ENCODE measurements at places on chromosomes 7 and 10.

DNA sequence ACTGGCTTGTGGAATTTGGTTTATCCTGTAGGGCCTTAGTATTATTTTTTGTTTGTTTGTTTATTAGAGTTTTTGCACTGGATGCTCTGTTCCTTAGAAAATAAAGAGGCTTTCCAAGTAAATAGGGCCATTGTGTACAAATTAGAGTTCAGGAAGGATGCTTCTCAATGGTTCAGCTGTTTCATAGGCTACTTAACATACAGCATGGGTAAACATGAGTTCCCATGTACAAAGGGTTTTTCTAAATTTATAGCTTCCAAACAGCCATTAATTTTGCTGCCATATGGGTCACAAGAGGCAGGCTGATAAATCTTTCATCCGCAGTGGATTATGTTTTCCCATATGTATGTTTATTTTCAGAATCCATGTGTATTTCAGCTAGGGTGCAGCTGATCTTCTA is 121.6 kb upstream of the WDR11 start:
- DNase-seq: no peak

DNA sequence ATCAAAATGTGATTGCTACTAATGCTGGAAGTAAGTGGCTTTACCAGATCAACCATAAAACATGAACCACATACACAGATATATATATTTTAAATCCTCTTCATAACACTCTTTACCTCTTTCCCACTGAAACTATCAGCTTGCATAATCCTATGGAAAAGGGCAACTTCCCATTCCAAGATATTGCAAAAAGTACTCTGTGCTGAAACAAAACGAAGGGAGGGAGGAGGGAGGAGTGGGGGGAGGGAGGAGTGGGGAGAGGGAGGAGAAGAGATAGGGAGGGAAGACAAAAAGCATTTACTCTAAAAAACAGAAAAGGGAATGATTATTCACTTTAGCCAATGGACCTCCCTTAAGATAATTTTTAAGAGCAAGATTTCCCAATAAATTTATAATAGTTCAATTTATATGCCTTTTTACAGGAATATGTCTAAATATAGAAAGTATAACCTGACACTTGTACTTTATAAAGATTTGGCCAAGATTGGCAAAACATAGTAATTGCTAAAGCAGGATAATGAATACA is 344.8 kb upstream of the NFE2L3 start:
- DNase-seq: no peak

DNA sequence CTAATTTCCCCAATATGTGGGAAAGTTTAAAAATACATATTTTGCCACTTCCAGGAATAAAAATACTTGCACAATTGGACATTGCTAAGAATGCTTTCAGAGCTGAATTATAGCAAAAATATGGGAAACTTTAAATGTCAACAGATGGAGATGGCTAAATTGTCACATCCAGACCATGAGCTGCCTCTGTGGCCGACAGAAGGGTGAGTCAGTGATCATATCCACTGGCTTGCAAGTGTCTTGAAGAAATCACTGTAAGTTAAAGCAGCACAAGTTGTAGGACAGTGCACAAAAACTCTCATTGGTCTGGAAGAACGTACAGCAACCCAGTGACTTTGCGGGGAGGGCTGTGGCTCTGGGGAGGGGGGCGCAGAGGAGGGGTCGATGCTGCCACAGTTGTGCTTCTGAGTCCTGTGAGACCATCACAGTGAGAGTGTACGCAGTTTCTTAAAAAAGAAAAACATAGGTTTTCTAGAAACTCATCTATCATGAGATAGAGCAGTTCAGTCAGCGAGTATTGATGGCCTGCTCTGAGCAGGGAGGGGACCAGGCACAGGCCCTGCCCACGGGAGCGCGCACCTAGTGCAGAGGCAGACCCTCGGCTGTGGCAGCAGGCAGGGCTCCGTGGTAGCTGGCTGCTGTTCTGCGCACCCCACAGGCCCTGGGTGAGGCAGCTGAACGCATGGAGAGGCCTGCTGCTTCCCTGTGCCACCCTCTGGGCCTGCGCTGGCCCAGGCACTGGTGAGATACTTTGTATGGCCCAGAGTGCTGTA is 25.5 kb downstream of the LRRC27 start:
- no peak for DNase-seq

- DNase-seq: no peak
These were observed 213.9 kb upstream of the PPP2R2D start for GRCh38 chr10:131686781-131687420.

DNA sequence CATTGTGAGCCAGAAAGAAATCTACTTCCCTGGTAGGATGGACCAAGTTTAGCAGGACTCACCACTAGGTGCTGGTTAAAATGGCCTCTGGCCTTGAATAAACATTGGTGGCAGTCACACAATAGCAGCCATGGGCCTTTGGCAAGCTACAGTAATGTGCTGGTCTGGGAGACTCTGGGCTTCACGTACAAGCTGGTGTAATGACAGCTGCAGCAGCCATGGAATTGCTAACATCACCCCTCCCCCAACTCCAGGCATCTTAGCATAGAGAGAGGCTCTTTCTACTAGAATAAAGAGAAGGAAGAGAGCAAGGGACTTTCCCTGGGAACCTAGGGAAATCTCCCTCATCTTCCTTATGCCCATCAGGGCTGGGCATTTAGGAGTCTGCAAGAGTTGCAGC is 205.1 kb upstream of the SEMA3A start:
- DNase-seq: no peak

GRCh38 chr7:75951506-75951905 is 36.6 kb downstream of the POR start:
- DNase-seq: peak; percentile 61

DNA sequence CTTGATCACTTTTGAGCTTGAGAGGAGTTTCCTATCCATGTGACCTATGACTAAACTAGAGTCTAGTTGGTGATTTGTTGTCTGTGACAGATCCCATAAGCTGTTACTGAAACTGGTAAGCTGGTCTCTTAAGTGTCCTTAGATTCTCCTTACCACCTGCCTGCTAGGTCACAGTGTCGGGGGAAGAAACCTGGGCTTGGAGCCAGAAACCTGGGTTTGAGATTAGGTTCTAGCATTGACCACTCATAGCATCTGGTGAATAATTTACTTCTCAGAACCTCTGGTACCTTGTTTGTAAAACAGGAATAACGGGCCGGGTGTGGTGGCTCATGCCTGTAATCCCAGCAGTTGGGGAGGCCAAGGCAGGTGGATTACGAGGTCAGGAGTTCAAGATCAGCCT is 21.8 kb upstream of the ITPRID1 start:
- no peak for DNase-seq

GRCh38 chr10:131908151-131908550 is 7.3 kb downstream of the PPP2R2D start:
- DNase-seq: no peak

DNA sequence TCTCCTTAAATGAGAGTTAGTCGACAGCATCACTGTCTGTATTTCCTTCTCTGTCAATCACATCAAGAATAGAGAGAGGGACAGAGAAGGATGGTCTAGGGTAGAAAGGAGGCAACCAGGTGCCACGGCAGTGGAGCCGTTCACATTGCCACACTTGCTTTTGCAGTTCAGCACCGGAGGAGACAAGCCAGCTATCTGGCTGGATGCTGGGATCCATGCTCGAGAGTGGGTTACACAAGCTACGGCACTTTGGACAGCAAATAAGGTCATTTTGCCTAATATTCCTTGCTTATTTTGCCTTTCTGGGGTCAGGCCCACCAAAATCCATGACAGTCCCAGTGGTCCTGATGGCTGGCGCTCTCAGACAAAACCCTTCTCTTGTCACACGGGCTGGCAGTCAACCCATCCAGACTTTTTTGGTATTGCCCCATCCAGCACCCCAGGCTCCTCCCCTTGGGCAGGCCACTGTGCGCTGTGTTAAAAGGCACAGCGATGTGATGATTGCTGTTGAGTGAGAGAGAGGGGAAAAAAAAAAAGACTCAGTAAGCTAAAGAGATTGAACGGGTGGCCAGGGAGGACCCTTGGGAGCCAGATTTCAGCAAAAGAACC is 8.4 kb downstream of the CPA2 start:
- no peak for DNase-seq

DNA sequence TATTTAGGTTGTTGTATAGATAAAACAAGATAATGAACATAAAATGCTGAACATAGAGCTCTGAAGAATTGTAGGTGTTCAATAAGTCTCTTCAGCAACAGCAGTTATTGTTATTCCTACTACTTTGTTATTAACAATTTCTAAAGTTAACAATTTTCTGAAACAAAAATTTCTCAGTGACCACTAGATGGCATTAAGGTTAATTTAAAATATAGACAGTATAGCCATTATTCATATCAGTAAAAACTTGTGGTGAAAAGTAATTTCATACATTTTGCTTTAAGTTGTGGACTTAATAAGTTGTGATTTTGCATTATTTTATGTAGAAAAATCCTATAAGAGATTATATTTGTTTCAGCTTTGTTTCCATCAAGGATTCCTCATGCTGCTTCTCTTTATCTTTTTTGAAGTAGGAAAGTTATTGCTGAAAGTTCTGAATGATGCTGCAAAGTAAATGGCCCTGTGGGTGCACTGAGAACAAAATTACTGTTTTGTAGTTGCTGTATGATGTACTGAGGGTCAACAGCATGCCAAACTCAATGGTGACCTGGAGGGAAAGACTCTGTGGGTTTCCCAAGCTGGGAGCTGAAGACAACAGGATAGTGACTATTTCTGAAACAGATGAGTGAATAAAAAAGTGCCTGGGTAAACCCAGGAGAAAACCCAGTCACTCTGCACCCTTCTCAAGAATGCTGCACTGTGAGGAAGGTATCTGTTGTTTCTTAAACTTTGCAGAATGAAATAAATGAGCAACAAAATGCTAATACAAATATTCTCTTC is 253.6 kb downstream of the KIF20B start:
- peak; percentile 3 for DNase-seq

GRCh38 chr7:46542076-46542475 is 621.0 kb upstream of the IGFBP3 start:
- DNase-seq: no peak

DNA sequence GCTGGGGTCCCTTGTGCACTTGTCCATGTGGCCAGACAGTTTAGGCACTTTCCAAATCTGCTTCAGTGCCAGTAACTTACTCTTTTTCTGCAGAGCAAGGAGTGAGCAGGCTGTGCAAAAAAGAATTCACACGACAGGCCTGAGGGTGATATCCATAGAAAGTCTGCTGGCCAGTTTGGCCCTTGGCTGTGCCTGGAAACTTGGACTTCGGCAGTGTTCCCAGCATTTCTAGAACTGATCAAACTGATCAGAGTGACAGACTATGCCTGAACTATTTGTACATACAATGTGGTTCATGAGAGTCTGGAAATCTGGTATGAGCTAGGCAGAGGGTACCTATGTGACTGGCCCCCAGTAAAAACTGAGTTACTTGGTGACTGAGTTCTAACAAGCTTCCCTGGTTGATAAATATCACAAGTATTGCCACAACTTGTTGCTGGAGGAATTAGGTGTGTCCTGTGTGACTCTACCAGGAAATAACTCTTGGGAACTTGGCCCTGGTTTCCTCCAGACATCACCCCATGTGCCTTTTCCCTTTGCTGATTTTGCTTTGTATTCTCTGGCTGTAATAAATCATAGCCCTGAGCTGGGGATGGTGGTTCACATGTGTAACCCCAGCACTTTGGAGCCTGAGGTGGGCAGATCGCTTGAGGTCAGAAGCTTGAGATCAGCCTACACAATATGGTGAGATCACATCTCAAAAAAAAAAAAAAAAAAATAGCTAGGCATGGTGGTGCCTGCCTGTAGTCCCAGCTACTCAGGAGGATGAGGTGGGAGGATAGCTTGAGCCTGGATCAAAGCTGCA is 3.3 kb upstream of the DENND10 start:
- no peak for DNase-seq

DNA sequence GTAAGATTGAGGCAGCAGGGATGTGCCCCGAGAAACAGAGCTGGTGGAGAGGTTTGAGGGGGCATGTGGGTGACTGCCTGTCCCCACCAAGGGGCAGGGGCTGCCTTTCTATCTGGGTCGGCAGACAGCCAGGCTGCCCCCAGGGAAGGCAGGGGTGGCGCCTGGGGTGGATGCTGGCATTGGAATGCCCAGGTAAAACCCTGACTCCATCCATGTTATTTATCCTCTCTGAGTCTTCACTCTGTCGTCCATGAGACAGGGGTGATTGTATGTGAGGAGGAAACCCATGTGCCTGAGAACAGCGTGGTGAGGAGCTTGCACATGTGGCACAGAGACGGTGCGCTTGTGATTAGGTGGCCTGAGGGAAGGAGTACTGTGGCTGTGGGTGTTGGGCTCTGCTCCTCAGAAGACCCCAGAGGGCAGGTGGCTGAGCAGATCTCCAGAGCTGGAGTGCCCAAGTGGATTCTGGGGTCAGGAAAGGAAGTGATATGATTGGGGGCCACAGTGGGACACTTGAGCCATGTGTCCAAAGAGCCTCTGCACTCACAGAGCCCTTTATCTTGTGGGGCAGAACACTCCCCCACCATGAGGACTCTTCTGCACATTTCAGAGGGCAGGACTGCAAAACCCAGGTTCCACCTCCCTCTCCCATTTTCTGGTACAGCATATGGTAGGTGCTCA is 100.4 kb upstream of the RET start:
- no peak for DNase-seq

- no peak for DNase-seq
These were observed 537.7 kb downstream of the GRM8 start for GRCh38 chr7:126715076-126715475.

DNA sequence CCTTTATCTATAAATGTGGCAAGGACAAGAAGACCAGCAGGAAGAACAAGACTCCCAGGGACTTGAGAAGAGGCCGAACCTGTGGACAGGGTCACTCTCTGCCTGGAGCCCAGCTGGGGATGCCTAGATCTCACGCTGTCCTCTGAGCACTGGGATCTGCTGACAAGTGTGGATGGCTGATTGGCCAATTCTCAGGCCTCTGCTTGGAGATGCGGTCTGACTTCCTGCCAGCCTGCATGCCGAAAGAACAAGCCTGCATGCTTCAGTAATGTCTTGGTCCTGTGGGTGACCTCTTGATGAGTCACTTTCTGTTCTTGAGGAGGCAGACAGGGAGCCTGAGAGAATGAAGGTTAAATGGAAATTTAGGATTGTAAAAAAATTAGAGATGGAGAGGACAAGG is 84.7 kb downstream of the TMEM178B start:
- DNase-seq: peak; percentile 75

- DNase-seq: peak; percentile 32
These were observed 12.6 kb upstream of the CDH23 start for GRCh38 chr10:71383972-71384687.

GRCh38 chr7:115340828-115341227 is 418.9 kb downstream of the MDFIC start:
- peak; percentile 64 for DNase-seq

GRCh38 chr7:130475776-130476175 is 16.1 kb upstream of the MEST start:
- DNase-seq: no peak

DNA sequence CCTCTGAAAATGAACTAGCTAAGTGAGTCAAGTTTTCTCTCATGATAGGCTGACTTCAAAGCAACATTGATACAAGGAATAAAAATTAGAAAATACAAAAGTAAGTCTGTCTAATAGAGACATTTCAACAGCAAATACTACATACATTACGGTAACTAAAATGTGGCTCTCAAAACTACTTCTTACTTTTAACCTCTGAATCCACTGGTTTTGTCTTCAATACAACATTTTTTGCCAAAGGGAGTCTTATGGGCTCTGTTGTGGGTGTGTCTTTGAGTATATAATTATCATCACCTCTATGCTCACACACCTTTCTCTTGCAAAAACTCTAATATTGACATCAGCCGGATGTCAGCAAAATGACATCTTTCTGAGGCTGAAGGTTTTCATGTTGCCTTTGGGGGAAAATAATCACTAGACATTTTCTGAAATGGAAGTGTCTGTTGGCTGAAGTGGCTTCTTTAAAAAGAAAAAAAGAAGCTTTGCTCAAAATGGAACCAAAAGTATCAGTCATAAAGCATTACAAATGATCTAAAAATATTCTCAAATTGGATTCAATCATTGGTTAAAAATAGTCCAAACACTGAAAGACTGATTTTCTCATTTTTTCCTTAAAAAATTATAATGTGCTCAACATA is 41.8 kb upstream of the FAM133B start:
- no peak for DNase-seq

Data from fibroblast of skin of scalp (primary cell).